Esophagus squamous epithelium (tissue), 5 donors: ENCODE measurements at places on chromosomes 6 and 20.

GRCh38 chr20:38970302-38970701 lies 8.2 kb downstream of the DHX35 start:
- DNase-seq: no peak

- DNase-seq: no peak
These were observed 236.6 kb downstream of the ARID1B start for GRCh38 chr6:157013649-157014304.

DNA sequence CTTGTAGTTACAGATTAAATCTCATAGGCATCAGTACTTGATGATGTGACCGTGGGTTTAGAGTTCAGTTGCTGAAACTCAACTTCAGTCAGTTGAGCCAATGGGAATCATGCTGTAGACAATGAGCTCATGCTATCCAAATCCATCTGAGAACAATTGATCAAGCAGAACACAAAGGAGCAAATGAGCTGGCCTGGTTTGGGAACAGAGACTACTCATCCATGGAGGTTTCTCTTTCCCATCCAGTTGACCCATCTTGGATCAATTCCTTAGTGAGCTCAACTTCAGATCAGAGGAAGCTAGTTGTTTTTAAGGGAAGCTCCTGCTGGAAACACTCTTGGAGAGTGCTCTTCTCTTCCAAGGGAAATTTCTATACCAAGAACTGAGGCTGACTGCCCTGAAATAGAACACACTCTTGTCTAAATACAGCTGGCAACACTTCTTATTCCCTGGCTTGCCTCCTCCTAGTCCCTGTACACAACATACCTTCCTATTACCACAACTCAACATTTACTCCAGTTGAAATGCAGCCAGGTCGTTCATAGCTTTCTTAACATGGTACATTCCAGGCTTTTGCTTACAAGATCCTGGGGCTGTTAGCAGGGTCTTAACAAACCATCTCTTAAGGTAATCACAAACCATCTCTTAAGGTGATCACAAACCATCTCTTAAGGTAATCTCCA lies 203.9 kb upstream of the PRDM1 start:
- no peak for DNase-seq

DNA sequence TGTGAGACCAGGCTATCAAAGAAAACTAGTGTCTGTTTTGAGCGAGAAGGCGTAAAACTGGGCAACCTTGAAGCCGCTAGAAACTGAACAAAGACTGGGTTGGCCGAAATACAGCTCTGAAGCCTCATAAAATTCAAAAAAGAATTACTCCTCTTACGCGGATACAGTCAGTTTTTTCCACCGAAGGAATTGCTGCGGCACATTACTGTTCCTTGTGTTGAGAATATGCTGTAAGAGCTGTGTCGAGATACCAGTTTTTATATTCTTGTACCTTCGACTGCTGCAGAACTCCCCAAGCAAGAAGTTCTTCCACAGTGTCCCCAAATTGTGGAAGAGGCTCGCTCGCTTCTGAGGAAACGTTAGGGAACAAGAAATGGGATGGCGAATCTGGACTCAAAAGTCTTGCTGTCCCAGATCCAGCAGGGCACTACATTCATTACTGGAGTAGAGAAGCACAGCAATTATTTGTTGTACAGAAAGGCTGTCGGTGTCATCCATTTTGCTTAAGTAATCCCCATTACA lies 523 bp upstream of the COX7A2 start:
- DNase-seq: no peak

GRCh38 chr6:81793821-81794475 lies 41.5 kb upstream of the TENT5A start:
- DNase-seq: no peak

GRCh38 chr6:101986476-101986875 lies 593.0 kb downstream of the GRIK2 start:
- no peak for DNase-seq

GRCh38 chr6:81763051-81763450 lies 10.6 kb upstream of the TENT5A start:
- no peak for DNase-seq

DNA sequence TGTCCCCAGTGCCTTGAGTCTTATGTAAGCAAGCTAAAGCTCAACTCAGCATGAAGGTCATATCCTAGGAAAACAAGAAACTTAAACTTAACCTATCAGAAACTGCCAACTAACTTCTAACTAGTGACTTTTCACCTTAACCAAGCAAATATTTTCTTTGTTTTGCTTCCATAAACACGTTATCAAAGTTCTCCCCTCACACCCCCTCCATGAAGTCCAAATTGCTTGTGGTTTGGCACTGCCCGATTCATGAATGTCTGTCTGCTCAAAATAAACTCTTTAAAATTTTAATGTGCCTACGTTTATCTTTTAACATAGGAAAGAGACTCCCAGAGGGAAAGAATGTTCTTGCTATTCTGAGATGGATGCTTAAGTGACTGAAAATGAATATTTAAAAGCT lies 34.9 kb downstream of the GSTA2 start:
- DNase-seq: no peak

- DNase-seq: no peak
These were observed 154.0 kb downstream of the THBS2 start for GRCh38 chr6:169099411-169100202.

GRCh38 chr20:62368392-62368975 lies 1.4 kb upstream of the LAMA5 start:
- no peak for DNase-seq

- DNase-seq: no peak
These were observed 46.3 kb downstream of the GNAS start for GRCh38 chr20:58898629-58899408.

GRCh38 chr6:3317741-3318211 lies 59.0 kb downstream of the PSMG4 start:
- no peak for DNase-seq

GRCh38 chr6:139779988-139780774 lies 405.7 kb upstream of the CITED2 start:
- DNase-seq: no peak

DNA sequence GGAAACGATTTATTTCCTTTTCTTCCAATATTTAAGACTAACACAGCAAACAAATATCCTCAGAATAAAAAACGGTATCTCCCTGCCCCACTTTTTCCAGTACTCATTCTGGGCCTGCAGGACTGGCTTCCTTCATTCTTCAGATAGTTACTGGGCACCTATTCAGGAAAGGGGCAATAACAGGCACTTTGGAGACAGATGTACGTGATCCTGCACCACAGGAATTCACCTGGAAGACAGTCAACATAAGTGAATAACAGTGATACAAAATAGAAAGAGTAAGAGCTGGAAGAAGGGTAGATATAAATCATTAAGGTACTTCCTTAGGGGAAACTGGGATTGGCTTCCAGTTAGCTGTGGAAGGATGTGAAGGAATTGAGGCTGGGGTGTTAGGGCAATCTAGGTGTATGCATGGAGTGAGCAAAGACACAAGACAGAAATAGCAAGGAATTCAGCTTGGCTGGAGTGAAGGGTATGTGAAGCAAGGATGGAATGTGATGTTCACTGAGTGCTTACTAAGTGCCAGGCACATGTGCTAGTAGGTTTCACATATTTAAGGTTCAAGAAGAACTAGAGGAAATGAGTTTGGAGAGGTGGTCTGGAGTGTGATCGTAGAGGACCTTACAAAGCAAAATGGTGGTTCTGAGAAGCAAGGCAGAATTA lies 49.3 kb upstream of the FAM83C start:
- no peak for DNase-seq

DNA sequence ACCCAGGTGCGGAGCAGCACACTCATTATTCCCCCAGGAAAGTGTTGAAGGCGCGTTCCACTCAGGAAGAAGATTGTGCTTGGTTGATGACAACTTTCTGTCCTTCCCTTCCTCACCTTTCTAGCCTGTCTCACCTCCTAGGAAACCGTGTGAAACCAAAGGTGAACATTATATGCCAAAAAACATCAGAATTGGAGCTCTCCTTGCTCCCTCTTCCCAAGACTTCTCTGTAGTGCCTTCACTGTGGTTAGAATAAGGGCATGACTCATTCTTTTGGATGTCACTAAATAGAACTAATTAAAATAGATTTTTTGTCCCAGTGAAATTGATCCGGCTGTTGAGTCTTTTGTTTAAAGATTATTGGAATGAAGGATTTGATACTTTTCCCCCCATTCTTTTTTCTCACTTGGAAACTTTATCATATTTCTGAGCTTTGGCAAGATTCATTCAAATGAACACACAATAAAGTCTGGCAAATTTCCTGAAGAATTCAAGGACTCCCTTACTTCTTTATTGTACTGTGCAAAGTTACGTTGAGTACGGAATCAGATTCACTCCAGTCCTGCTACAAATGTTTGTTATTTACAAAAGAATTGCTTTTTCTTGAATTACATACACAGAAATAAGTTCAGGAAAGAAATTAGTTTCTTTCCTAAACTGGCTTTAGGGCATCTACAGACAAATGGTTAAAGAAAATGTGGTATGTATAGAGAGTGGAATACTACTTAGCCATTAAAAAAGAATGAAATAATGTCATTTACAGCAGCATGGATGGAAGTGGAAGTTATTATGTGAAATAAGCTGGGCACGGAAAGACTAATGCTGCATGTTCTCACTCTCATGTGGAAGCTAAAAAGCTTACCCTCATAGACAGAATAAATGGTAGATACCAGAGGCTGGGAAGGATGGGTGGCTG lies 142.8 kb upstream of the AKAP12 start:
- DNase-seq: no peak

DNA sequence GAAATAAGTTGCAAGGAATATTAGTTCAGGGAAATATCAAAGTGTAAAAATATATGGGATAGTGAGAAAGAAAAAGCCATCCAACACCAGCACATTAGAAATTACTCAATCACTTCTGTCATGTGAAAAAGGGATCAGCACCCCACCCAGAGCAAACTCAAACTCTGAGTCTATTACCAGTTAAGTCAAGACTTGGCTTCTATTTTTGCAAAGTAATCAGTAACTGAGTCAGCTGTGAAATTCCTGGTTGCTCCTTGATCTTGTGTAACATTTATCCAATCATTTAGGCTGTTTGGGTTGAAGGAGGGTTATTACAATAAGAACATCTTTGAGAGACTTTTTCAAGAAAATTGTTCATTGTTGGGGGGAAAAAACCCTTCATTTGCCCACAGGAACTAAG lies 51.2 kb downstream of the SLC22A23 start:
- no peak for DNase-seq

DNA sequence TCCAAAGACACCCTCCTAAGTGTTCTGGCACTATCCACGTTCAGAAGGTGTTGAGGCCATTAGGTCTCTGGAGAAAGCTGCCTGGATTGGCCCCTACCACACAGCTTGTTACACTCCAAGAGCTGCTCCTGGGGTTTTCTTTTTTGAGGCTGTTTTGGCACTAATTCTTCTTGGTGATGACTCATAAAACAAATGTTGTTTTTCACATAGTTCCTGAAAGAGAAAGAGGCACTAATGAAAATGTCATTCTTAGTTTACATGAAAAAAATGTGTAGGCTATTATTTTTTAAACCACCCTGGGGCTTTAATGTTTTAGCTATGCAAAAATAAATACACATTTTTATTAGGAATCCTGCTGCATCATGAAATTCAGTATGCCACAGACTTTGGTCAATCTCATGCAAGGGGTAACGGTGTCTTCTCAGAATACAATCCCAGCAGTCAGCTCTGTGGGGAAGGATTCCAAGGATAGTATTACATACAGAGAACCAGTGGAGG lies 38.1 kb downstream of the TBPL1 start:
- DNase-seq: no peak

DNA sequence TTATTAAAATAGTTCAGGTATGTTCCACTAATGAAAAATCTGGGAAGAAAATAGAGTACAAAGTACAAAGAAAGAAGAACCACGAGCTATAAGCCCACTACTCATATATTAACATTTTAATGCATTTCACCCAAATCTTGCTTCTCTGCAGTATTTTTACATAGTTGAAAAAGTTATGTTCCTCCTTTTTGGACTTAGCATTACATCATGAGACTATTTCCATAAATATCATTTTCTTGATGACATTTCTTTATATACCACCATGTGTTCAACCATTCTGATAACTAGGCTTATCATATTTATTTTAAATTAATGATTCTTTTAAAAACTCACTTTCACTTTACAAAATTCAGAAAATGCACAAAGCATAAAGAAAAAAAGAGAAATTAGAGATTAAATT lies 3.0 kb downstream of the IPCEF1 start:
- DNase-seq: no peak

DNA sequence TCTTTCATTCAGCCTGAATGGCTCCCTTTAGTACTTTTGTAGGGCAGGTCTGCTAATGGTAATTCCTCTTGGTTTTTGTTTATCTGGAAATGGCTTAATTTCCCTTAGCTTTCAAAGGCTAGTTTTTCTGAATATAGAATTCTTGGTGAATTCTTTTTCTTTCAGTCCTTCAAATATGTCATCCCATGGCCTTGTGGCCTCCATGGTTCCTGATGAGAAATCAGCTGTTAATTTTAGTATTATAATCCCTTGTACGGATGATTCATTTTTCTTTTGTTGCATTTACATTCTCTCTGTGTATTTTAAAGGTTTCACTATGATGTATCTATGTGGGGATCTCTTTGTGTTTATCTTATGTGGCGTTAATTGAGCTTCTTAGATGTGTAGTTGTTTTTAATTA lies 179.6 kb upstream of the ARG1 start:
- DNase-seq: no peak

DNA sequence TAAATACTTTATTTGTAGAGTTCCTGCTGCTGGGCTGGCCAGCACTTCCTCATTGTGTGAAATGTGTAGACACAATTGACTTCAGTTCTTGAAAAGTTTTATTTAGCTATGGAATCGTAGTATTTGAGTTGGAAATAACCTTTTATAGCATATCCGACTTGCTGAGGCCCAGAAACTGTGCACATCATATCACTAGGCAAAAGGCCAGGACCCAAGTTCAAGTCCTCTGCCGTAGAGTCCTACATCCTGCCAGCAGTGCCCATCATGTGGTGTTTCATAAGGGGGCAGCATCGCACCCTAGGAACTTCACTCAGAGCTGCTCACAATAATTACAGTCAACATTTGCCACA lies 207.7 kb upstream of the SNX9 start:
- no peak for DNase-seq

DNA sequence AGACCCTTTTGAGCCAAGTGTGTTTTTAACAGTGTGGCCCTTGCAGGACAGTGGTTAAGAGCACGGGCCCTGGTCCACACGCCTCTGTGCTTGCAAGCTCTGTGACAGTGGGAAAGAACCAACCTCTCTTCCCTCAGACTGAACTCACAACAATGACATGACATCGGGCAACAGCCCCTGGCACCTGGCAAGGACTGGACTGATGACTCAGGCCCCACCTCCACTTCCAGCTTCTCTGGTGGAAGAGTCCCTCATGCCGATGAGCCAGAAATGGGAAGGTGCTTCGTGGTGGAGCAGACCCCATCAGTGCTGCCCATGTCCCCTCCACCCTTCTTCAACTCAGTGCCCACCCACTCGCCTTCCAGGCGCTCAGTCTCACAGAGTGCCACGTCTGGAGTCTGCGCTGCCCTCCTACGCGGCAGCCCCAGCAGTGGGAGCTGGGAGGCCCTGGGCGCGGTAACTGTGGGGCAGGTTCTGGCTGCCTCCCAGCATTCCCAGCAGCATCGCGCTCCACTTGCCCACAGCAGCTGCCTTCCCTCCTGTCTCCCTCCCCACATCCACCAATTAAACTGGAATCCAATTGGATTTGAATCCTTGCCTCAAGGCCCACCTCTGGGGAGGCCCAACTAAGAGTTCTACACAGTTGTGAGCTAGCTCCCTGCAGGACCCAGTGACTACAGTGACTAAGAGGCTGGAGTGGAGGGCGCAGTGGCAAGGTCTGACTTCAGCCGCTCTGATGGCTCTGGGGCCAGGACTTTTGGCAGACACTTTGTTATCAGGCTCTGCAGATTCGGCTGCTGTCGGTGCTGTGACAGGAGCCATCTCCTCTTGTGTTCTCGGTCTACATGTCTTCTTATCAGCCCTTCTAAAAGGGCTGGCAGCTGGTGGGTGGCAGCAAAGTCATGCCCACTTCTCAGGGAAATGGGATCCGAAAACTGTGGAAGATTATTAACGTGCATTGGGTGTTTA lies 156.8 kb upstream of the MLN start:
- no peak for DNase-seq
